ENCODE measurements at places on chromosomes 4 and X.

GRCh38 chr4:159981469-159981856, 878.6 kb downstream of the RAPGEF2 start:
- no peak for DNase-seq

DNA sequence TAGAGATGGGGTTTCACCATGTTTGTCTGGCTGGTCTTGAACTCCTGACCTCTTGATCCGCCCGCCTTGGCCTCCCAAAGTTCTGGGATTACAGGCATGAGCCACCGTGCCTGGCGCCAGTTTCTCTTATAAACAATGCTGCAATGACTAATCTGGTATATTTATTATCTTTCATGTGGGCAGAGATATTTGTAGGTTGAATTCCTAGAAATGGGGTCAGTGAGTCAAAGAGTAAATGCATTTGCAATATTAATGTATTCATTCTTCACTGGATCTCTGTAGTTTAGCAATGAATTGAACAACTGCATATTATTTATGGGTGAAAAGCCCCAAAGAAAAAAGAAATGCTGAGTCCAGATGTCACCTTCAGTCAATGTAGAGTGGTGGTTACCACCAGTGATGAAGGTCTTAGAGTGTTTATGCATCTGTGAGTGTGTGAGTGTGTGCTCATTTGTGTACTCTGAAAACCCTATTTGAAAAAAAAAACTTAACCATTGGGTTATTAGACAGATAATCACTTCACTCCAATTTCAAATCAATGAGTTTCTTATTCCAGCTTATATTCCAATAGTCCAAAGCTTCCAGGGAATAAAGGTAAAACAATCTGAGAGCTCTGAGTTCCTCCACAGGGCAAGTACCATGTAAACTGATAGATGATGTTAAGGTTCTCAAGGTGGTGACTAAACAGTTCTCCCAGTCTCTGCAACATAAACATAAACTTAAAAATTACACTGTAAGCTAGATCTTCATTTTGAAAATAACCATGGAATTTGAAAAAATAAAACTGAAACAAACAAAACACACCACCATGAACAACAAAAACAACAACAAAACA, 22.6 kb upstream of the CD38 start:
- no peak for DNase-seq

- no peak for DNase-seq
Observed at GRCh38 chrX:27309406-27309805, 153.7 kb downstream of the PPP4R3C start.

- no peak for DNase-seq
Observed at GRCh38 chrX:1360171-1360570, 23.6 kb downstream of the IL3RA start.

DNA sequence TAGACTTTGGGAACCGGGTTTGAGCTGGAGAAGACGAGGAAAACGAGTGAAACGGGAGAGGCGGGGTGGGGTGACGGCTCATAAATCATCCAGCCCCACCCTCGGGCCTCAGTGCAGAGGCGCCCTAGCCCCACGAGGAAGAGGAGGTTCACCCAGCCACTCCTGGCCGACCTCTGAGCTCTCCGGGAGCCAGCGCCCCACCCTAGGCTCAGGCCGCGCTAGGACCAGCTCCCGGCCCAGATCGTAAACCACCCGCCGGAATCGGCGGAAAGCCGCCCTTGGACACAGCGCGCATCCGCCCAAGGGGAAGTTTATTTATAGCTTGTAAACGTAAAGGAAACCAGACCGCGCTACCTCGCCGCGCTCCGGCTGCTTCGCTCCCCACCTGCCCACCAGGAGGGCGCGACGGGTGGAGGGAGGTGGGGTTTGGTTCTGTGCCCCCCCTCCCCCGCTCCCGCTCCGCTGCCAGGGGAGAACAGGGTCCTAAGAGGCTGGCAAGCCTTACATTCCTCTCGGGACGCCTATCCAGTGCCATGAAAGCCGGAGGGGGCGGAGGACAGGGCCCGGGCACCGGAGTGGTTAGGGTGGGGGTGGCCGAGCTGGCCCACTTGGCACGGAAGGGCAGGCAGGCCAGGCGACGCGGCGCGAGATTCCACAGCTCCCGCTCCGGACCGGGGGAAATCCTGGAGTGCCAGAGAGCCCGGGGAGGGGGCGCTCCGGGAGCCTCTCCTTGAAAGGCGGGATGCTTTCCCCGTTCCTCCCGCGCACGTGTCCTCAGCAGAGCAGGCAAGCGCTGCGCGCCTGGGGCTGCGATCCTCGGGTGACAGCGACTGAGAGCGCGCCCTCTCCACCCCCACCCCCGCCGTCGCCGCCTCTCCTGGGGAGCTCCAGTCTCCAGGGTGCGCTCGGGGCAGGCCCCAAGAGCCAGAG, 84.2 kb downstream of the BCOR start:
- no peak for DNase-seq

- DNase-seq: no peak
Observed at GRCh38 chr4:141898346-141898745, 262.0 kb downstream of the IL15 start.

- no peak for DNase-seq
Observed at GRCh38 chr4:56424697-56425514, 10.5 kb downstream of the PPAT start.

GRCh38 chr4:80201252-80202151, 4.2 kb downstream of the PRDM8 start:
- DNase-seq: no peak

- no peak for DNase-seq
Observed at GRCh38 chr4:141411936-141412335, 191.2 kb downstream of the ZNF330 start.

DNA sequence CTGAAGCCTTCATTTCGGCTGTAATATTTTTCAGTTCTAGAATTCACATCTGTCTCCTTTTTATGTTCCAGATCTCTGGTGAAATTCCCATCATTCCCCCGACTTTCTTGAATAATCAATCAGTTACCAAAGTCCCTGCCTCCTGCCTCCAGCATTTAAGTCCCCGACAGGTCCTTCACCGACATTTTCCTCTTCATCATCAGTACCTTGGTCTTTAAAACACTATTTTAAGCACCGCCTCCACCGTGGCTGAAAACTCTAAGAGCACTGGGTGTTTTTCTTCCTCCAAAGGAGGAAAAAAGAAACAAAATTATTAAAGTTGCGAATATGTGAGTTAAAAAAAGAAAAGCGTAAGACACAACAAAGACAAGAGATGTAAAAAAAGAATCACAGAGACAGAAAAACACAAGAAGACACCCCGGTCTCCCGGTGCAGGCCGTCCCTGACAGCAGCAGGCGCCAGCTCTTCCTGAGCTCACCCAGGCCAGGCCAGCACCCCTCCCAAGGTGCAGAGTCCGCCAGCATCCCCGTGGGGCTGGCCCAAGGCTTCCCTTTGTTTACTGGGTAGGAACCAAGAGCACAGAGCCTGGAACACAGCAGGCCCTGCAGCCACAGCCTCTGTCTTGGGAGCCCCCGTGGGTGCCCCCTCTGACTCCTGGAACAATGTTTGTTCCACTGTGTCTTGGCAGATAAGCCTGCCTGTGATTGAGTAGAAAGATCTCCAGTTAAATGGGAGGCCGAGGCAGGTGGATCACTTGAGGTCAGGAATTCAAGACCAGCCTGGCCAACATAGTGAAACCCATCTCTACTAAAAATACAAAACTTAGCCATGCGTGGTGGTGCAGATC, 49.3 kb upstream of the CPLX1 start:
- DNase-seq: no peak

DNA sequence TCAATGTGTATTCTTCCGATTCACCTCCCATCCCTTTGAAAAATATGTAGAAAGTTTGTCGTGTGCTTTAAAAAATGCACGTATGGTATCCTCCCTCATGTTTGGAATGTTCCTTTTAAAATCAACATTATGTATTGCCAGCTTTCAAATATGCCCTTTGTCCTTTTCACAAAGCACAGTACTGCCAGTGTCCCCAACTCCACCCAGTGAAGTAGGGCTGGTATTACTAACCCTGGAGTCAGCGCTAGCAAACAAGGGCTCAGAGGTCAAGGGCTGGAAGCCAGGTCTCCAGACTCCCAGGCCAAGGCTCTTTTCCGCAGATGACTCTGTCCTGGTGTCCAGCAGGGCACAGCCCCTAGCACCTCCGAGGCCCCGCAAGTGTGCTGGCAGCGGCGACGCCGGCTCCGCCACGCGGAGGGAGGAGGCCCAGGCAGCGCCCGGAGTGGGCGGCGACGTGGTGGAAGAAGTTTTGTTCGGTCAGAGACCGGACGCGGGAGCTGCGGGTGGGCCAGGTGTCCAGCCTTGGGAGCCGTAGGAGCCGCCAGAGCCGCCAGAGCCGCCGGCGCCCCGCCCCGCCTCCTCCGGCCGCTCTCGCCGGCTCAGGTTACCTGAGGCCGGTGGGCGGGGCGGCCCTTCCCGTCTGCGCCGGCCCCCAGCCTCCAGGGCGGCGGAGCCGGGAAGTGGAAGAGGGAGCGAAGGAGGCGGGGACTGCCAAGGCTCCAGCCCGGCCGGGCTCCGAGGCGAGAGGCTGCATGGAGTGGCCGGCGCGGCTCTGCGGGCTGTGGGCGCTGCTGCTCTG, at the start of gene IL13RA1:
Gene IL13RA1, plus strand, starts transcription at position 720 of the 799 bp plus-strand sequence. Its CDS starts 33 bp downstream, at position 753.
- DNase-seq: peak; percentile 21

- no peak for DNase-seq
Observed at GRCh38 chrX:123222920-123223319, 38.8 kb downstream of the GRIA3 start.

DNA sequence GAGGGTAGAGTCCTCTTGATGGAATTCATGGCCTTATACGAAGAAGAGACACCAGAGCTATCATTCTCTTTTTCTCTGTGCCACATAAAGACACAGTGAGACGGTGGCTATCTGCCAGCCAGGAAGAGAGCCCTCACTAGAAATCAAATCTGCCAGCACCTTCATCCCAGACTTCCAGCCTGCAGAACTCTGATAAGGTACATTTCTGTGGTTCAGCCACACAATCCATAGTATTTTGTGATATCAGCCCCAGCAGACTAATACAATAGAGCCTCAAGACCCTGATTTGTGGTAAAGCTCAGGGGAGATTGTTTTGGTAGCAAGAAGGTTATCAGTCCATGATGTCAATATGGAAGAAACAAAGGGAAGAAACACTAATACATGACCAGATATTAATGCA, 1213.2 kb downstream of the NLGN4X start:
- no peak for DNase-seq

All from thoracic aorta (tissue), 2 donors.